Naive thymus-derived CD4-positive, alpha-beta T cell (primary cell): ENCODE measurements at places on chromosomes 11 and 22.

GRCh38 chr11:125995313-125995712 lies 49.5 kb downstream of the VSIG10L2 start:
- no peak overlapping the region for H3K4me3 ChIP-seq
- no peak overlapping the region for H3K27ac ChIP-seq
- no peaks in the 10 kb centered on the region for H3K27me3 ChIP-seq
- no peaks in the 10 kb centered on the region for H3K4me1 ChIP-seq
- no peaks in the 10 kb centered on the region for H3K36me3 ChIP-seq

DNA sequence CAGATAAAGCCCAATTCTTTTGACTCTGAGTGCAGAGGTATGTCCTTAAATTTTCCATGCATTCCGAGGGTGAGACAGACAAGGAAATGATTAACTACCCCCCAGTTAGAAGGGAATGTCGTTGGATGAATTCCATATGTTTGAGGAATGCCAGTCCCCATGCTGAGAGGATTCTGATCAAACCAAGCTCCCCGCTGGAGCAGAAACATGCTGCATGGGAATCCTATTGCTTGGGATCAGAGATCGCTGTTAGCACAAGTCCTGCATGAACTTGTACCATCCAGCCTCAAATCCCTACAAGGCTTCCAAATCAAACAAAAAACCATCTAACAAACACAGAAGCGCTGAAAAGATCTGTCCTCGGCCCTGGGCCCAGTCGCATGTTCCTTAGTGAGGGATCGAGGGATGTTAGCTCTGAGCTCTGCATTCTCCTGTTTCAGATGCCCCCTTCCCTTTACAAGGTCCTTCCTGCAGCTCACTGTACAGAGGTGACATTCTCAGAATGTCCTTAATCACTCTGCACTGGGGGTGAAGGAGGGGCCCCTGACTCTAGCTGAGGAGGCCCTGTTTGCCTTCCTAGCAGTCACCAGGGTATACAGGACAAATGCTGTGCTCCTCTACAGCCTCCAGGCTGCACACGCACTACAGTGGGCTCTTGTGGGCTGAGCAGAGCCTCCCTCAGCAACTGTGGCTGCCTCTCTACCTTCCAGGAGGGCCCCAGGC lies 353.4 kb downstream of the TENM4 start:
- no peaks in the 10 kb centered on the region for H3K36me3 ChIP-seq

DNA sequence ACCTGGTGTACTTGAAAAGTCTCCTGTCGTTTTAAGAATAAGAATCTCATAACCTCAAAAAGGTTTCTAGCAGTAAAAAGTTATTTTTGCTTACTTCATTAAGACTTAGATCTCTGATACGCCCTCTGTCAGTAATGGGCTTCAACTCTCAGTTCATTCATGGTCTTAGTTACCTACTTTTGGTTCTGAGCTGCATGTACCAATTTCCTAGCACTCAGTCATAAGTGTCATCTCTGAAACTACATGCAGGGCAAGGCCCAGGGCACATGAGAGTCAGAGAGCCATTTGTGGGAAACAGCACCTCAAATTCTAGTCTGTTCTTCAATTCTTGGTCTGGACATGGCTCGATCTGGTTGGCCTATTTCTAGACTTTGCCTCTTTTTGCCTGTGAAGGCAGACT lies 838.4 kb downstream of the FAM181B start:
- no peaks in the 10 kb centered on the region for H3K4me1 ChIP-seq
- H3K4me3 ChIP-seq: no peak overlapping the region
- no peaks in the 10 kb centered on the region for H3K27me3 ChIP-seq
- DNase-seq: no peak

DNA sequence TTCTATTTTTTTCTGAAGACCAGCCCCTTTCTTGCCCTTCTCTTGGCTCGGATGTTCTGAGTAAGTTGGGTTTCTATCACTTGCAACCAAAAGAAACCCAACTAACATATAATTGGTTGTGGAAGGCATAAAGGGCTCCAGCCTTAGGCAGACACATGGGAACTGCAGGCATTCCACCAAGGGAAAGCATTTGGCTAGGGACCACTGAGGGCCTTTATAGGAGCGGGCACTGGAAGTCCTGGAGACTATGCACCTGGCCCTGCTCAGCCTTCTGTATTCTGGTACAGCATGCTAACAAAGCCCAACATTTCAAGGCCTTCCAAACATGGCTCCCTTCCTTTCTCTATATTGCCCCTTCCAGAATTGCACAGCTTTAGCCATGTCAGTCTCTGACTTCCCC lies 17.6 kb upstream of the LMO1 start:
- H3K27ac ChIP-seq: no peak overlapping the region
- no peaks in the 10 kb centered on the region for H3K36me3 ChIP-seq
- DNase-seq: peak; percentile 3
- H3K4me3 ChIP-seq: no peak overlapping the region
- no peaks in the 10 kb centered on the region for H3K27me3 ChIP-seq
- no peaks in the 10 kb centered on the region for H3K4me1 ChIP-seq

GRCh38 chr11:31499576-31500178 lies 9.7 kb downstream of the IMMP1L start:
- no peak overlapping the region for H3K27ac ChIP-seq
- no peak overlapping the region for H3K4me3 ChIP-seq
- H3K27me3 ChIP-seq: no peaks in the 10 kb centered on the region
- no peaks in the 10 kb centered on the region for H3K4me1 ChIP-seq
- H3K36me3 ChIP-seq: no peaks in the 10 kb centered on the region

- no peak overlapping the region for H3K4me3 ChIP-seq
- no peaks in the 10 kb centered on the region for H3K36me3 ChIP-seq
- no peak overlapping the region for H3K27ac ChIP-seq
- DNase-seq: no peak
- no peaks in the 10 kb centered on the region for H3K27me3 ChIP-seq
These were observed 42.0 kb upstream of the TLCD5 start for GRCh38 chr11:120283124-120283523.

DNA sequence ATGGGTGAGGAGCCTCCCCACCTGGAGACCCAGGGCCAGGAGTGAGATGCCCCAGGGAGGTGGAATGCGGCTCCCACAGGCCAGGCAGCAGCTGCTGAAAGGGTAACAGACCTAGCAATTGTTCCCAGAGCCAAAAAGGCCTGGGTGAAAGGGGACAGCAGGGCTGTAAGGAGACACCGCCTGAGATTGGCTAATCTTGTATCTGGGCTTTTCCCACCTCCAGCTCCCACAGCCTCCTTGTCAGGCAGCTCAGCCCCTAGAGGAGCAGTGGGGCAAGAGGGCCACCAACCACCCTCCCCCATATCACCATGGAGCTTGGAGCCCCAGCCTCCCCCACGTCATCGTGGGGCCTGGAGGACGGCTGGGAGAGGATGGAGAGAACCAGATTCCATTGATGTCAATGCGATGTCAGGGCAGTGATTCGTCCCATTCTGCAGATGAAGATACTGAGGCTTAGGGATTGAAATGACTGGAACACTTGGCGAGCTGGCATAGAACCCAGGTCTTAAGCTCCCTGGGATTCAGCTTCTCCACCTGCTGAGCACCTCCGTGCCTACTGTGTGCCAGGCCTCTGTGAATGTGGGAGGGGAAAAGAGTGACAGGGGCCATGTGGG lies 2.9 kb upstream of the MGAT3 start:
- H3K27me3 ChIP-seq: peaks cover 9% of the 10 kb centered on the region
- no peaks in the 10 kb centered on the region for H3K36me3 ChIP-seq

DNA sequence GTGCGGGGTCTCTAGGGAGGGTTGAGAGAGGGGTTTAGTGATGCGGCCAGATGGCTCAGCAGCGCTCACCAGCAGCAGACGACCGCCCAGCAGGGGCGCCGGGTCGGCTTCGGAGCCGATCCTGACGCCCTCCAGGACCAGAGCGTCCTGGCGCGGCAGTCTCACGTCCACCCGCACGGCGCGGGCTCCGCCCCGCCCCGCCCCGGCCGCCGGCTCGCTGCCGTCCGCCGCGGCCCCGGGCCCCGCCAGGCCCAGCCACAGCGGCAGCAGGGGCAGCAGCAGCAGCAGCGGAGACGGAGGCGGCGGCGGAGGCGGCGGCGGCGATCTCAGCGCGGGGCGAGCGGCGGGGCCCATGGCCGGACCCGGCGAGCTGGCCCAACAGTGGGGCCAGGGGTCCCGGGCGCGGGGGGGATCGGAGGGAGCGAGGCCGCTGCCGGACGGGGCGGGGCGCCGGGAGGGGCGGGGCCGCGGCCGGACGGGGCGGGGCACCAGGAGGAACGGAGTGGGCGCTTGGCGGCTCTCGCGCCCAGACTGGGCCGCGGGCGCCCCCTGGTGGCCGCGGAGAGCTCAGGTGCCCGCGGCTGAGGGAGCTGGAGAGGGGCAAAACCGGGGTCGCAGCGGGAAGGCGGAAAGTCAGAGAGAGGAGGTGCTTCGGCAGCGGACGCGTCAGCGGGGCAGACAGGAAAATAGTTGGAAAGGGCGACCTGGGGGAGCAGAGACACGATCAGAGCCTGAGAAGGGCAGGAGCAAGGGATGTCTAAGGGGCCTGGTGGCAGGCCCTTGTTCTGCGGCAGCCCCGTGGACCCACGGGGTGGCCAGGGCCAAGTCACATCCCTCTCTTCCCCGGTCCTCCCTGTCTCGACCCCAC lies at the start of gene RNF215:
Gene RNF215 (minus strand): TSS at position 452 of the 868 bp plus-strand sequence. CDS start 98 bp downstream, at position 354.
- H3K4me3 ChIP-seq: no peak within 1 kb of the TSS
- no peaks in the 10 kb centered on the region for H3K27me3 ChIP-seq
- no peaks in the 10 kb centered on the region for H3K36me3 ChIP-seq
- H3K4me1 ChIP-seq: peaks cover 10% of the 10 kb centered on the region
